ENCODE measurements at places on chromosomes 6 and 20.
A peak's percentile ranks its signal among the peaks of the same experiment; 100 is the strongest.

DNA sequence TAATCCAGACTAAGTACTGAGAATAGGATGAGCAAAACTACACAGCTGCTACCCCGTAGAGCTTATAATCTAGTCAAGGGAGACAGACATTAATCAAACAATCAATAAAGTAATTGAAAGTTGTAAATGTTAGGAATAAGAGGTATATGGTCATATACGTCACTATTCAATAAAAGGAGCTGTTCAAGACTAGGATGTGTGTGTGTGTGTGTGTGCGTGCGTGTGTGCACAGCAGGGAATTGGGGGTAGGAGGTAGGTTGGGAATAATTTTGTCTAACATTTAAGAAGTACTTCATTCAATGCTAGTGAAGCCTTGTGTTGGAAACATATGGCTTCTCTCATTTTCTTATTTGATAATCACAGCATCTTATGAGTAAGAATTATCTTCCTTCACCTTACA is 41.8 kb downstream of the SESN1 start:
- no peak for DNase-seq

DNA sequence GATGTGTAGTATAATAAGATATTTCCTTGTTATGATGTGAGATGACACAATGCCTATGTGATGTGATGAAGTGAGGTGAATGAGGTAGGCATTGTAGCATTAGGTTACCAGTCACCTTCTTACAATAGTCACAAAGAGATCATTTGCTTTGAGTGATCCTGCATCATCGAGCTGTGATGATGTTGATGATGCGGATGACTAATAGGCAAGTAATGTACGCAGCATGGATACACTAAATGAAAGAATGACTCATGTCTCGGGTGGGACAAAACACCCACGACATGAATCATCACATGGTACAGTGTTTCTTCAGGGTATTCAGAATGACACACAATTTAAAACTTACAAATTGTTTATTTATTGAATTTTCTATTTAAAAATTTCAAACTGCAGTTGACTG is 806.3 kb upstream of the GJE1 start:
- DNase-seq: no peak

GRCh38 chr6:23307516-23307915 is 738.1 kb downstream of the HDGFL1 start:
- no peak for DNase-seq

- no peak for DNase-seq
These were observed 744 bp downstream of the RIOK1 start for GRCh38 chr6:7390226-7390878.

GRCh38 chr20:63641792-63642523 is 11.3 kb downstream of the STMN3 start:
- peak; percentile 96 for DNase-seq

GRCh38 chr6:132017942-132018341 is 66.8 kb upstream of the CCN2 start:
- DNase-seq: no peak

- DNase-seq: no peak
These were observed 50.7 kb downstream of the SYNJ2 start for GRCh38 chr6:158032354-158032733.

GRCh38 chr20:7432612-7433011 is 507.6 kb downstream of the HAO1 start:
- no peak for DNase-seq

DNA sequence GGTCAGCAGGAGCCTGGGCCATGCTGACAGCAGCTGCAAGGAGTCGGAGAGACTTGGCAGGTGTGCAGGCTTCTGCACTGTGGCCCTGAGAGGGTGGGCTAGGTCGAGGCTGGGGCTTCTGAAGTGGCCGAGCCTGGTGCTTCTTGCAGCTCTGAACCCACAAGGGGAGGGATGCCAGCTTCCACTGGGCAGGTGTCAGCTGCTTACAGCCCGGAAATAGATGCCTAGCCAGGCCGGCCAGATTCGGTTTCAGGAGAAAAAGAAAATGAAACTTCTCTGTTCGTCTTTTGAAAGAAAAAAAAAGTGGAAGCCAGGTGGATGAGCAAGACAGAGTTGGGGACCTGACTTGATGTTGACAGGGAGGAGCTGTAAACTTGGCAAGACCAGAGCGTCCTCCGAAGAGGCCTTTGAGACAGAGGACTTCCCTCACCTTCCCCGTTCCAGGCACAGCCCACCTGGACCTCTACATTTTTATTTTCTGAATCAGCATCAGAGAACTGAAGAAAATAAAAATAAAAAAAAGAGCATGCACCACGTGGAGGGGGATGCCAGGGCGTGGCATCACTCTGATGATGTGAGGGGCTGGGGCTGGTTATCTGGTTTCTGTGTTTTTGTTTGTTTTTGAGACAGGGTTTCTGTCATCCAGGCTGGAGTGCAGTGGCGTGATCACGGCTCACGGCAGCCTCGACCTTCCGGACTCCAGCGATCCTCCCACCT is at the start of gene ZBP1:
Gene ZBP1 (minus strand): TSS at position 153 of the 717 bp plus-strand sequence. CDS start 131 bp downstream, at position 22.
- no peak for DNase-seq

DNA sequence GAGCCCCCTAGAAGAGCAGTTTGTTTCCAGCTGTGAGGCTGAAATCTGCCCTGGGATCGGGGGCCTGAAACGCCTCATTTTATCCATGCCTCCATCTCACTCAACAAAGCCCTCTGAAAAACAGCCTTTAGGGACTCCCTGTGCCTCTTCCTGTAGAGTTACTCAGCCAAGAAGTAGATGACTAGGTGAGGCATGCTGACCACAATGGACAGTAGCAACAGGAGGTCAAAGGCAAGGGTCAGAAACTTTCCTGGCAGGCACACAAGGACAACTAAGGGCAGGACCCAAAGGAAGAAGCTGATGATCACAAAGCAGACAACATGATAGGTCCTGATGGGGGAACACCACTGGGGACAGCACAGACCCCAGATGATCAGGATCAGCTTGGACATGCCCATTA is 12.8 kb downstream of the MAS1L start:
- DNase-seq: no peak

- DNase-seq: no peak
These were observed 651.8 kb downstream of the COL12A1 start for GRCh38 chr6:74554041-74554440.
